ENCODE measurements at places on chromosomes 11 and 22. TPM values are rescaled to one million over a fixed set of nuclear protein-coding genes. Genes with fewer than 3 reads are reported as not detected.
A peak's percentile ranks its signal among the peaks of the same experiment; 100 is the strongest.

DNA sequence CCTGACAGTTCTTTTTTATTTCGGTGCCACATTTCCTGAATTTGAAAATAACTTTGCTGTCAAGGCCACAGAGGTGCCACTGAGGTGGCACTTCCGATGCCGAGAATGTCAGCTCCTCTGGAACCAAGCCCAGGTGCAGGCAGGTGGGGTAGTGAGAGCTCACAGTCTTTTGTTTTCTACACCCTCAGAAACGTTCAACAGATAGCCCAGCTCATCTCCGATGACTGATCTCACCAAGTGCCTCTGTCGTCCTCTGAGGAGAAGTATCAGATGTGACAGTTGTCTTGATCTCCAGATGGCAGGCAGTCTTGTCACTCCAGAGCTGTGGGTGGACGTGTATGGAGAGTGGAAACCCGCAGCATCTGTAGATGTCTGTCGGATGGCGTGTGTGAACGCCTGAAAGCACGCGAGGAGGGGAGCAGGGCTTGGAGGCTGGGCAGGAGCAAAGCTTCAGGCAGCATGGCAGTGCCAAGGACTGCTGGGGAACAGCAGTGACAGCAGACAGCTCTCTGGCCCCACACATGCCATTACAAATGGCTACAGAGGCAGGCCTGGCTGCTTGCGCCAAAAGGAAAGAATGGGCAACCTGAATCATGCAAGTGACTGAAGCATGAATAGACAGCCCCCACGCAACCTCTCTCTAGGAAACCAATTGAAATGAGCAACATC lies 877.0 kb downstream of the OPCML start:
- H3K4me3 ChIP-seq, result no peak overlapping the region
- no peaks in the 10 kb centered on the region for H3K27me3 ChIP-seq
- no peaks in the 10 kb centered on the region for H3K36me3 ChIP-seq
- H3K27ac ChIP-seq, result no peak overlapping the region
- no peaks in the 10 kb centered on the region for H3K4me1 ChIP-seq
- no peak for DNase-seq

GRCh38 chr11:126312961-126313360 lies 9.1 kb downstream of the DCPS start:
- DNase-seq, result no peak
- H3K4me1 ChIP-seq, result peaks cover 51% of the 10 kb centered on the region
- peak overlapping the region; percentile 94 for H3K27ac ChIP-seq

- no peak overlapping the region for H3K27ac ChIP-seq
- no peak overlapping the region for H3K4me3 ChIP-seq
- H3K4me1 ChIP-seq, result peaks cover 9% of the 10 kb centered on the region
- H3K36me3 ChIP-seq, result no peaks in the 10 kb centered on the region
- H3K27me3 ChIP-seq, result peaks cover 3% of the 10 kb centered on the region
Measured at GRCh38 chr11:67076202-67076601, 19.6 kb downstream of the RHOD start.

GRCh38 chr11:126990716-126991480 lies 9.7 kb downstream of the KIRREL3 start:
- no peak overlapping the region for H3K4me3 ChIP-seq
- H3K36me3 ChIP-seq, result no peaks in the 10 kb centered on the region
- H3K4me1 ChIP-seq, result no peaks in the 10 kb centered on the region

Gene IL10RA
- total RNA-seq, result 59.8 TPM

DNA sequence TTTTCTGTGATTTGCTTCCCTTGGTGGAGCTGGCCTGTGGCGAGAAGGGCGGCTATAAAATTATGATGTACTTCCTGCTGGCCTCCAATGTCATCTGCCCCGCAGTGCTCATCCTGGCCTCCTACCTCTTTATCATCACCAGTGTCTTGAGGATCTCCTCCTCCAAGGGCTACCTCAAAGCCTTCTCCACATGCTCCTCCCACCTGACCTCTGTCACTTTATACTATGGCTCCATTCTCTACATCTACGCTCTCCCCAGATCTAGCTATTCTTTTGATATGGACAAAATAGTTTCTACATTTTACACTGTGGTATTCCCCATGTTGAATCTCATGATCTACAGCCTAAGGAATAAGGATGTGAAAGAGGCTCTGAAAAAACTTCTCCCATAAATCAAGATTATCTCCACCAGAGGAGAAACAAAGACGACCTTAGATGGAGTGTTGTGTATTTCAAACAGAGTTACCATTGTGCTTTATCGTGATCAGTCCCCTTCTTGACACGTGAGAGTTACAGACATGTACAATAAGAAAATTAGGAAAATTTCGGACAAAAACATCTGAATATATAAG lies 2.1 kb downstream of the OR9G1 start:
- no peaks in the 10 kb centered on the region for H3K4me1 ChIP-seq
- H3K36me3 ChIP-seq, result no peaks in the 10 kb centered on the region
- no peaks in the 10 kb centered on the region for H3K27me3 ChIP-seq

DNA sequence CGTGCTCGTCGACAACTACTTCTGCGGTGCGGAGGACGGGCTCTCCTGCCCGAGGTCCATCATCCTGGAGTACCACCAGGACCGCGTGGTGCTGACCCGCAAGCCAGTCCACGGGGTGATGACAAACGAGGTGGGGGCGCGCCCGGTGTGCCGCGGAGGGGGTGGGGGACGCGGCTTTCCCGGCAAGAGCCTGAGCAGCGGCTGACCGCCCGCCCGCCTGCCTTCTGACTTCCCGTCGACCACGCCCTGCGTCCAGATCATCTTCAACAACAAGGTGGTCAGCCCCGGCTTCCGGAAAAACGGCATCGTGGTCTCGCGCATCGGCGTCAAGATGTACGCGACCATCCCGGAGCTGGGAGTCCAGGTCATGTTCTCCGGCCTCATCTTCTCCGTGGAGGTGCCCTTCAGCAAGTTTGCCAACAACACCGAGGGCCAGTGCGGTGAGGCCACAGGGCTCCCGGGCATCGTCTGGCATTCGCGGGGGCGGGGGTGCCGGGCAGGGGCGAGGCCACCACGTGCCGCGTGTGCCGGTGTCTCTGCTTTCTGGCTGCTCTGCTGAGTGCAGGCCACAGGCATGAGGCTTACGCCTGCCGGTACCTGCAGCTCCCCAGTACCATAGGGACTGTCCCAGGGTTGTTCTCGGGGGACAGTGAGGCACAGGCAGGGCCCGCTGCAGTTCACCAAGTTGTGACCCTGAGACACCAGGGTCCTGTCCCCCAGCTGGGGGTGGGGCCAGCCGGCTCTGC lies 28.5 kb upstream of the MUC5B start:
- no peak overlapping the region for H3K4me3 ChIP-seq
- DNase-seq, result peak; percentile 60
- H3K36me3 ChIP-seq, result no peaks in the 10 kb centered on the region
- no peaks in the 10 kb centered on the region for H3K4me1 ChIP-seq

All from natural killer cell treated with Interleukin-12 subunit alpha and Interleukin-12 subunit beta and Interleukin-15 and Interleukin-18, amount 100 ng/mL, for 72 hours (primary cell).